ENCODE measurements at places on chromosomes 6 and 20.

GRCh38 chr6:126716826-126717509 is 377.1 kb downstream of the CENPW start:
- no peak for DNase-seq

DNA sequence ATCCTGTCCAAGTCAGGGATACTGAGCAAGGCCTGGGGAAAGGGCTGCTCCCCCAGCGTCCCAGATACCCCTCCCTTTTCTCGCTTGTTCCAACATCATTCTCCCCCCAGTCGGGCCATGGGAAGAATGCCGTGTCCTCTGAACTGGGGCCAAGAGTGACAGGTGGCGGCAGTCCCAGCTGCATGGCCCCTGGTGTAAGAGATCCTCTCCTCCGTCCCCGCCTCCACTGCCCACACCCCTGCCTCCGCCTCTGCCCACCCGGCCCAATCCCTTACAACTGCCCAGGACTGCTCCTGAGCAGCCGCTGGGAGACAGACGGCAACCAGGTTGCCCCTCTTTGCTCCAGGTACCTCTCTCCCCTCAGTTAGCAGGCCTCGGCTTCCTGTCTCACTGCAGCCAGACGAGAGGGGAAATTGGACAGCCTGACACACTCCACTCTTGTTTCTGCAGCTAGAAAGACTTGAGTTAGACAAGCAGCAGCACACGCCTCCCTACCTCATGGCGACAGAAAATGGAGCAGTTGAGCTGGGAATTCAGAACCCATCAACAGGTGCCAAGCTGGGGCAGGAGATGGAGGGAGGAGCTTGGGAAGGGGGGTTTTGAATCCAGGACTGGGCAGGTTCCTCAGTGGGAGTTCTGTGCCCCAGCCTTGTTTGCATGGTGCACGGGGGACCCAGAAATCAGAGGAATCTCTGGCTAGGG is at the start of gene MYLK2:
TSS of gene MYLK2 (plus strand) at position 274 of the 702 bp plus-strand sequence. CDS start at position 499, 225 bp downstream.
- DNase-seq, result no peak

DNA sequence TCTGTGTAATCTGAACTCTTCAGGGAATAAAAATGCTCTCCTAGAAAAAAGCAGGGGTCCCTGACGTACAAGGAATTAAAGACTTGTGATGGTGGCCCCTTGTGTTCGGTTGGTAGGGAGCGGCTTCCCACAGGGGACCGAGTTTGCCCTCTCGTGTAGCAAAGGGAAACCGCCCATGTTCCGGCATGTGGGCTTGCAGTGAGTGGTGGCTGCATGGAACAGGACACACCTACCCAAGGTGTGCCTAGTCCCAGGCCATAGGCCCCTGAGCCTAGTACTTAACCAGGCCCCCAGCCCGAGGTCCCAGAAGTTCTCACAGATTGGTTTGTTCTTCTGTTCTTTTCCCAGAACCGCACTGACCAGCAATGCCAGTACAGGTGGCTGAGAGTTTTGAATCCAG is 15.5 kb downstream of the MYBL2 start:
- DNase-seq, result no peak

- DNase-seq, result peak; percentile 27
Observed at GRCh38 chr6:108798670-108799353, 49.4 kb upstream of the ARMC2 start.

- no peak for DNase-seq
Observed at GRCh38 chr6:3077430-3077829, 9.1 kb downstream of the RIPK1 start.

GRCh38 chr6:116697480-116697879 is 16.5 kb downstream of the KPNA5 start:
- no peak for DNase-seq

DNA sequence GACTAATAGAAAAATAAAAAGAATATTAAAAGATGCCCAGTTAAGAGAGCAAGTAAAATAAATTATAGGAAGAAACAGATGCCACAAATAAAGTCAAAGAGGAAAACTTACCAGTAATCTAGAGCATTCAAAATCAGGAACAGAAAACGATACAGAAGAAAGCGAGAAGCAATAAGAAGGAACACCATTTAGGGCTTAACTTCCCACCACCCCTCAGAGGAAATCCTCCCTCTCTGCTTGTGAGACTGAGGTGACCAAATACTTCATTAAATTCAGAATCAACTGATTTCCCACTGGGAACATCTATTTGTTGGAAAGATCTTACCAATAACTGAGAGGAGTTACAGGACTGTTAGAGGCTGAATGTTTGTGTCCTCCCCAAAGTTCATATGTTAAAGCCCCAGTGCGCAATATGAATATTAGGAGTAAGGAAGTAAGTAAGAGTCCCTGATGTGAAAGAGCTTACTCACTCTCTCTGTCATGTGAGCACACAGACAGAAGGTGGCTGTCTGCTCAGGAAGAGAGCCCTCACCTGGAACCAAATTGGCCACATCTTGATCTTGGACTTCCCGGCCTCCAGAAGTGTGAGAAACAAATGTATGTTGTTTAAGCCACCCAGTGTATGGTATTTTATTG is 19.5 kb downstream of the KATNA1 start:
- DNase-seq, result no peak

GRCh38 chr6:135434095-135434494 is 63.4 kb downstream of the AHI1 start:
- DNase-seq, result no peak

GRCh38 chr20:47296950-47297349 is 59.5 kb downstream of the ZMYND8 start:
- no peak for DNase-seq

DNA sequence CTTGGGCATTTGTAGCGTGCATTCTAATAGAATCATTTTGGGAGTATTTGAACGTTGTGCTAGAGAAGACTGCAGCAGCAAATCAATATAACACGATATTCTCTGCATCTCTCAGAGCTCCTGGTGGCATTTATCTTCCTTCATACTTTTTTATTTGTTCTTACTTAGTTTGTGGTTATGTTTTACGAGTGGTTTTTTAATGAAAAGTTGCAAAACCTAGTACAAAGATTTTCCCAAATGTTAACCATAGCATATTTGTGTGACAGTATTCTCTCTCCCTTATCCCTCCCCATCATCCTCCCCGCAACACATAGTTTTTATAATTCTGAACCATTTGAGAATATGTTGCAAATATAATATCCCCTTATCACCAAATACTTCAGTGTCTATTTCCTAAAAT is 50.4 kb downstream of the JARID2 start:
- no peak for DNase-seq

GRCh38 chr20:44182135-44182765 is 4.7 kb downstream of the JPH2 start:
- DNase-seq, result no peak

DNA sequence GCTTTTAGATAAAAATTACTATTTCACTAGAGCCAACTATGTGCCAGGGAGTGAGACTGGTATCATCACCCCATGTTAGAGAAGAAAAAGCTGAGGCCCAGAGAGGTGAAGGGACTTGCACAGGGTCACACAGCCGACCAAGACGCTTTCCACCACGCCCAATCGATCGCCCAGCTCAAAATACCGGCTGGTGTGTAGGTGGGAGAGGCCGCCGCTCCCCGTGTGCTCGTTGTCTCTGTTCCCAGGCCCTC is 253 bp upstream of the SNPH start:
- no peak for DNase-seq

GRCh38 chr6:42368181-42368580 is 83.5 kb downstream of the TRERF1 start:
- no peak for DNase-seq

GRCh38 chr6:163329991-163330390 is 84.5 kb upstream of the QKI start:
- no peak for DNase-seq

- DNase-seq, result no peak
Observed at GRCh38 chr20:63854766-63855362, 6.4 kb upstream of the ABHD16B start.

GRCh38 chr6:142152746-142153145 is 5.7 kb downstream of the VTA1 start:
- no peak for DNase-seq

DNA sequence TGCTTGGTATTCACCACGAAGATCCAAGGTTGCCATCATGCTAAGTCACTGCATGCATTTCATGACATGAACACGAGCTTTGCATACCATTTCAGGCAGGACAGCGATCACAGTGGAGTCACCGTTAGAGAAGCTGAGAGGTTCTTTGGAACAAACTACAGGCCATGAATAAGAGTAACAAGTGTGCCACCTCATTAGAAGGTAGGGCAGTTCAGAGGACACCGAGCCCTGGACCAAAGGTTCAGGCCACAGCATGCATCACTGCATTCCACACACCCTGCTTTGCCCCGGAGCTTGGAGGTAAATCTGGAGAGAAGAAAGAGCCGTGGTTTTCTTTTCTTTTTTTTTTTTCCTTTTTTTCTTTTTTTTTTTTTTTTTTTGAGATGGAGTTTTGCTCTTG is 66.9 kb upstream of the CDH4 start:
- no peak for DNase-seq

- DNase-seq, result no peak
Observed at GRCh38 chr6:40170856-40171255, 236.6 kb upstream of the MOCS1 start.

- no peak for DNase-seq
Observed at GRCh38 chr20:6184086-6184485, 61.3 kb upstream of the FERMT1 start.

GRCh38 chr6:109263873-109264700 is 118.2 kb downstream of the CD164 start:
- no peak for DNase-seq

DNA sequence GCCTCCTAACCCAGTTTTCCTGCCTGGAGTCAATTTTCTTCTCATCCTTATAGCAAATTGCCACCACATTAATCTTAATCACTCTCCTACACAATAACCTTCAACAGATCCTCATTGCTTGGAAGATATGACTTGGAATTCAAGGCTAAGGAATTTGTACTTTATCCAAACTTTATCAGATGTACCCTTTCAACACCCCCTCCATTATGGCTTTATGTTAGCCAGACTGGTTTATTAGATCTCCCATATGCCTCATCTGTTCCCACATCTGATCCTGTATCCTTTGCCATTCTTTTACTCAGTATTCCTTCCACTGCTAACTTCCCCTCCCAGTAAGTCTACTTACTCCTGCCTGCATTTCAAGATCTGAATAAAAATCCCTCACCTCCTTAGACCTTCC is 4.0 kb upstream of the FRK start:
- DNase-seq, result no peak

GRCh38 chr6:1587546-1587945 is 22.2 kb upstream of the FOXC1 start:
- no peak for DNase-seq

GRCh38 chr6:23601811-23602345 is 524.1 kb upstream of the NRSN1 start:
- no peak for DNase-seq

DNA sequence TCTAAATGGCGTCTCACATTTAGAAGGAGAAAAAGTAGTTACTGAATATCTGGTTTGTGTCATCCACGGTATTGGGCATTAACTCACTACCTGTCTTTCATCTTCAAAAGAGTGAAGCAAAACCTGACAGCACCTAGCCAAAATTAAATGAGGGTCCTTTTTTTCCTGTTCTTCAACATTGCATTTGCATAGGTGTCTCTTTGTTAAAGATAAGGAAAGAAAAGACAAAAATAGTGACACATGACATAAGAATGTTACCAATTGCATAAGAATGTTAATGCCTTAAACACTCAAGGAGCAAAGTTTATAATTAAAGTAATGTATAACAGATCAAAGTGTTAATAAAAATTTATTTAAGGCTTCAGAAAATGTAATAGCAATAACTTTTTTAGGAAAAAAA is 61.4 kb upstream of the MANEA start:
- DNase-seq, result no peak

DNA sequence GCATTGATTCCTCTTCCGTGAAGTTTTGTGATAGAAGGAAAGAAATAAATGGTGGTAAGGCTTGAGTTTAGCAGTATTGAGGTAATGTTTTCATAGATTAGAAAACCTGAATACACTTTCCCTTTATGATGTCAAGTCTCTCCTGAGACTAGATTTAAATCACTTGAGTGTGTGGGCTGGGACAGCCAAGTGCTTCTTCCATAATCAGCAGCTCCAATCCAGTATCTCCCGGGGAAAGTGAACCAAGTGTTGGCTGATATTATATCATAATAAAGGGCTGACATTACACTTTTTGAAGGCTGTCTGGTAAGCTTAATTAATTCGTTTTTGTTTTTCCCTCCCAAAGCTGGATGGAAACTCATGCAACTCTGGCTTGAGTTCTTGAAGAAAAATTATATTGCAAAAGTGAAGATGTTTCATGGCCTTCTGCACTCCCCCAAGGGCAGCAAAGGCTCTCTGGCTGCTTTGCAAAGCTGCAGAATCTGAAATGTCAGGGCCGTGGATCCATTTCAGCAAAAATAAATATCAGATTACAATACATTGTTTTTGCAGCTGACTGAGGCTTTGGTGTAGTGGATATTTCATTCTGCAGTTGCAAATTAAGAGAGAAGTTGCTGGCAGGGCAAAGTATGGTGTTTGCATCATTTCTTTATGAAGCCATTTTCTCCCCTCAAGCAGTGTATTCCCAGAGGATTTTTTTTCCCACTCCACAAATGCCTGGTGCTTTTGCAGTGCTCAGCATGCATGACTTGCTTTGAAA is 101.2 kb downstream of the MKKS start:
- no peak for DNase-seq

DNA sequence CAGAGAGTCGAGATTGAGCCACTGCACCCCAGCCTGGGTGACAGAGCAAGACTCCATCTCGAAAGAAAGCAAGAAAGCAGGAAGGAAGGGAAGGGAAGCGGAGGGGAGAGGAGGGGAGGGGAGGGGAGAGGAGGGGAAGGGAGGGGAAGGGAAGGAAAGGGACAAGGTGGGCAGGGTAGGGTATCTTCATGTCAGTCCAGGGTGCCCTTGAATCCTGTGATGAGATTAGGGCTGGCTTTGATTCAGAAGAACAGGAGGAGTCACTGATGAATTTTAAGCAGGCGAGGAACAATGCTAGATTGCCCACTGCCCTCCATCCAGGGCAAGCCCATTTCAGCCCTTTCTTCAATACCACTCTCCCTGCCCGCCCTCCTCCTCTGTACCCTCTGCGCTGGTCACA is 35.0 kb upstream of the EPB41L1 start:
- DNase-seq, result no peak

DNA sequence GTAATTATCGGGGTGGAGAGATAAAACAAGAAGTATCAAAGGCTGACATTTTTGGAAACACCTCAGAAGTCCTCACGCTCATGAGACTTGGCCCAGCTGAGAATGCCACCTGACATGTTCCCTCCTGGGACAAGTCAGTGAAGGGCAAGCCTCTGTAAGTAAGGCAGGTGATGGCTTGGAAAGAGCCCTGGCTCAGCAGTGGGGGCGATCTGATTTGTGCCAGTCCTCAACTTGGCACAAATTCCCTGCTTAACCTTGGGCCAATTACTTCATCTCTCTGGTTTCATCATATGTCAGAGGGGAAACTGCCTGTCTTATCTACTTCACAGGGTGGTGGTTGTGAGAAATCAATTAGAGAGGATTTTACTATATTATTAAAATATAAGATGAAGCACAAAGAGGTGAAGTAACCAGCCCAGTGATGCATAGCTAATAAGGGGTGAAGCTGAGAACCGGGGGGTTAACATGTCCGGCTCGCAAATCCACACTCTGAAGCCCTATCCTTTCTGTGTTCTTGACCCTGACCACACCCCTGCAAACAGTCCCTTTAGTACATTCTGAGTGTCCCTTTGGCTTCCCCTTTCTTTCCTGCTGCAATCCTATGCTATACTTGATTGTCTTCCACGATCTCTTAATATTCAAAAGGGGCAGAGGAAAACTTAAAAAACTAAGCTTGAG is 8.8 kb upstream of the MOCS1 start:
- DNase-seq, result no peak
